ENCODE measurements at places on chromosomes 3 and 15. TPM values are rescaled to one million over a fixed set of nuclear protein-coding genes. Genes with fewer than 3 reads are reported as not detected.

DNA sequence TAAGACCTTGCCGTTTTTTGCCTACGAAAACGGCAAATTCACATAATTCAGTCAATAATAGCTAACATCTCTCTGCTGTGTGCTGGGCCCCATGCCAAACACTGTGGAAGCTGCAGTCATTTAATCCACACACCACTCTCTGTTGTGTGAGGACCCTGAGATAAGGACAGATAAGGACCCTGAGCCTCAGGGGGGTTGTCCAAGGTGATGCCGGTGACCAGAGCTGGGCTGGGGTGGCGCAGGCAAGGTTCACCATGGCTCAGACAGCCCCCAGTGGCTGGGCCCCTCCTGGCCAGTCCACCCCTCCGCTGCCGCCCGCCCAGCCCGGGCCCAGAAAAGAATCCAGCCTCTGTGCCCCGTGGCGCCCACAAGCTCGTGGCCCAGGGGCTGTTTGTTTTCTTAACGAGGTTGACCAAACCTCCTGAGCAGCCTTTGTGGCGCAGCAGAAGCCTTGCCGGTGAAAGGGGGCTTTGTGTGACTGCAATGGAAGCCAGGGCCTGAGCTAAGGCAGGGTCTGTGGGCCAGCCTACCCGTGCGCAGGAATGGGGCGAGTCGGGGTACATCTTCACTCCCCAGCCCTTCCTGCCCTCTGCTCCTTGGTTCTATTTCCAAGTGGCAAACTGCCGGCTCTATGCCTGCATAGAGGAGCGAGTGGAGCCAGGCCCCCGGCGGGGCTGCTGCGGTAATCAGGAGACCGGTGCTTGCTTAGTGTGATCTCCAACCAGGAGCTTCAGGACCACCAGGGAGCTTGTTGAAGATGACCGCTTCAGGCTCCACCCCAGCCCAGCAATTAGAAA, 4.4 kb upstream of the SNX22 start:
- no peak overlapping the region for H3K27ac ChIP-seq
- peaks cover 4% of the 10 kb centered on the region for H3K36me3 ChIP-seq
- peaks cover 21% of the 10 kb centered on the region for H3K4me1 ChIP-seq

DNA sequence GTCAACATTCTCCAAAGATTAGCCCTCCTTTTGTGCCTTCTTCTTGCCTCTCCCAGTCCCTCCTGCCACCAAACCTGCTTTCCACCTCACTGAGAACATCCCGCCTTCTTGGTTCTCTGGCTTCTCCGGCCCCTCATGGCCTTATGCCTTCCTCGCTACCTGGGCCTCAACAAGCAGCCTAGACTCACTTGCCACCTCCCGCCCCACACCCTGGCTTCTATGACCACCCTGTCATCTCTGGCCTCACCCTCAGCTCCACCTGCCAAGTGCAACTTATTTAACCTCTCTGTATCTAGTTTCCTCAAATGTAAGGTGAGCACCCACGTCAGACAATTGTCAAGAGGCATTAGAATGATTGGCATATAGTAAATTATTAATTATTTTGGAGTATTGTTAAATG, 68.8 kb upstream of the MEX3B start:
- no peak overlapping the region for H3K4me3 ChIP-seq
- H3K27me3 ChIP-seq = no peaks in the 10 kb centered on the region
- no peak for DNase-seq

DNA sequence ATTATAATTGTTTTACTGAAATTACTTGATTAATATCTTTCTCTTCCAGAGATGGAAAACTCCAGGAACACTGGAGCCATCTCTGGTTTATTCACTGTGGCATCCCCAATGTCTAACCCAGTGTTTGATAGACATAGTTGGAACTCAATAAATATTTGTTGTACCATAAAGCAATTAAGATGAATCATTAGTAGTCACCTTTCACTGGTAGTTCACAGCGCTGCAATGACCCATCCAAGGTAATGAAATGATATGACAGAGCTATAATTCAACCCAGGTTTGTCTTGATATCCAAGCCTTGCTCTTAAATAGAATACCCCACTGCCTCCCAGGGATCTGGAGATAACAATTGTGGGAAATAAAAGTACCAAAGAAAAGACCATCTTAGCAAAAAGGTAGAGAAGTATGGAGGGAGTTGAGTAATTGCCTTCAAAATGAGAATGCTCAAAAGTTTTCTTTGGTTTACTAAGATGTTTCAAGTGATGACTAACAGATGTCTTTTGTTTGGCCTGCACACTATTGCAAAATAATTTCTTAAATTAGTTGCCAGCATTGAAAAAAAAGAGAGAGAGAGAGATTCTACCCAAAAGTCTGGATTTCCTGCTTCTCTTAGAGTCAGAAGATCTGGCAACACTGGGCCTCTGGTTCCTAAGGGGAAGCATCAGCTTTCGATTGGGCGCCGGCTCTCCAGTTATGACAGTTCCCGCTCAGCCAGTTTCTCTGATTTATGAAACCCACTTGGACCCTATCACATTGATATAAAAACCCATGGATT, 348.5 kb downstream of the ERC2 start:
- no peak overlapping the region for H3K27ac ChIP-seq
- DNase-seq = peak; percentile 47
- H3K36me3 ChIP-seq = no peaks in the 10 kb centered on the region
- no peaks in the 10 kb centered on the region for H3K4me1 ChIP-seq
- H3K4me3 ChIP-seq = no peak overlapping the region

DNA sequence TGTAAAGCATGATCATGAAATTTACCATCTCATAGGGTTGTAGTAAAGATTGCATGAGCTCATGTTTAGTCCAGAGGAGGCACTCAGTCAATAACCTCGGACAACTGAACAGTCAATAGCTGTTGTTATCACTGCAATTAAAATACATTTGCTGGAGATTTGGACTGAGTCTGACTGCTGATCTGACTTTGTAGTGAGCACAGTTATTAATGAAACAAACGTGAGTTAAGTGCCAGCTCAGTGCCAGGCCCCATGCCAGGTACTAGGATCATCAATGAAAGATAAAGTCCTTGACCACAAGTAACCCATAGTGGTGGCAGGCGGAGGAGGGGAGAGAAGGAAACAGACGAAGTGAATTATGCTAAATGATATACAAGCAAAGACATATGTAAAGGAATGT, 43.7 kb upstream of the PRICKLE2 start:
- H3K27ac ChIP-seq = no peak overlapping the region
- peaks cover 41% of the 10 kb centered on the region for H3K4me1 ChIP-seq
- no peak overlapping the region for H3K4me3 ChIP-seq
- H3K27me3 ChIP-seq = no peaks in the 10 kb centered on the region
- no peak for DNase-seq

DNA sequence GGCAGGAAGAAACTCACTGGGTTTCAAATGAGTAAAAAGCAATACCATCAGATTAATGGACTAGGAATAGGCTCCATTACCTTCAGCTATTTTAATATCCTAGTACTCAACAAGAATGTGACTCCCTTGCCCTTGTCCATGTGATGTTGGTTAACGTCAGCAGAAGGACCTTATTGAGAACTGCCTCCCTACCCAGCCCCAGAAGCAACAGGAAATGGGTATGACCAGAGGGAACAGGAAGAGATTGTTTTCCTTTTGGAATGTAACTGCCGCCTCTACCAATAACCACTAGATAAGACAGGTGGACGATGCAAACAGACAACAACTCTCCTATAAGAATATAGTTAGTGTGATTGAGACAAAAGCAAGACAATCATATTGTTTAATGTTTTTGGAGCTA, 10.4 kb upstream of the MME start:
- H3K27me3 ChIP-seq = no peaks in the 10 kb centered on the region
- H3K27ac ChIP-seq = no peak overlapping the region
- no peak for DNase-seq
- H3K4me3 ChIP-seq = no peak overlapping the region

- H3K27me3 ChIP-seq = no peaks in the 10 kb centered on the region
- peaks cover 29% of the 10 kb centered on the region for H3K36me3 ChIP-seq
- no peak overlapping the region for H3K27ac ChIP-seq
These were observed 18.7 kb upstream of the RTP2 start for GRCh38 chr3:187721055-187721454.

DNA sequence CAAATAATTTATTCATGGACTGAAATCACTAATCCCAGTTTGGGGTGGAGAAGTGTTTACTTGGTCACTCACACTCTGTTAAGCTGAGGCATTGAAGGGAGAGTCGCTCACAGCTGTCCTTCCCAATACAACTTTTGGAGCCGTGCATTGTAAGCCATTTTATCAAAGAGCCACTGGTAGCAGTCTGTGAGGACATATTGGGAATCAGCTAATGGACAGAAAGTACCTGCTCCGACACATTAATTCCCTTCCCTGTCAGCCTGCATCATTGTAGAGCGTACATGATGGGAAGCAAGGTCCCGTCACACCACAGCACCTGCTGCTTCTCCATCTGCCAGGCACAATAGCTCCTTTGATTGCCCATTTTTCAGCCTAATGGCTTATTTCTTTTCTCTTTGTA, 643.2 kb downstream of the SQOR start:
- no peaks in the 10 kb centered on the region for H3K27me3 ChIP-seq
- H3K27ac ChIP-seq = no peak overlapping the region
- no peak overlapping the region for H3K4me3 ChIP-seq
- no peak for DNase-seq

DNA sequence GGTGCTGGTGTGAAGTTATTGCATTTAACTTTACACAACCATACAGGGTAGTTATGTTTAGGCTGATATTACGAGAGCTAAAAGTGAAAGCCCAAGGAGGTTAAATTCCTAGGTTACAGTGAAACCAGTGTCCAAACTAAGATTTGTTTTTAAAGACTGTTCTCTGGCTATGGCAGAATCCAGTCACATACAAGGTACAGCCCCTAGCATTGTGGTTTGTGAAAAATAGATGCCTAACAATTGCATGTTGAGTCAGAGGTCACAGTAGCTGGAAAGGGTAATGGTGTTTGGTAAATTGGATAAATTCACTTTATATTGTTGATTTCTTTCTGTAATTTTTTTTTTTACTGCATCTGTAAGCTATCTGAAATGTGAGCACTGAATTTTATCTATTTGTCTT, 614.6 kb upstream of the TBL1XR1 start:
- no peaks in the 10 kb centered on the region for H3K36me3 ChIP-seq
- DNase-seq = no peak
- no peak overlapping the region for H3K27ac ChIP-seq
- no peaks in the 10 kb centered on the region for H3K27me3 ChIP-seq
- peaks cover 28% of the 10 kb centered on the region for H3K4me1 ChIP-seq

DNA sequence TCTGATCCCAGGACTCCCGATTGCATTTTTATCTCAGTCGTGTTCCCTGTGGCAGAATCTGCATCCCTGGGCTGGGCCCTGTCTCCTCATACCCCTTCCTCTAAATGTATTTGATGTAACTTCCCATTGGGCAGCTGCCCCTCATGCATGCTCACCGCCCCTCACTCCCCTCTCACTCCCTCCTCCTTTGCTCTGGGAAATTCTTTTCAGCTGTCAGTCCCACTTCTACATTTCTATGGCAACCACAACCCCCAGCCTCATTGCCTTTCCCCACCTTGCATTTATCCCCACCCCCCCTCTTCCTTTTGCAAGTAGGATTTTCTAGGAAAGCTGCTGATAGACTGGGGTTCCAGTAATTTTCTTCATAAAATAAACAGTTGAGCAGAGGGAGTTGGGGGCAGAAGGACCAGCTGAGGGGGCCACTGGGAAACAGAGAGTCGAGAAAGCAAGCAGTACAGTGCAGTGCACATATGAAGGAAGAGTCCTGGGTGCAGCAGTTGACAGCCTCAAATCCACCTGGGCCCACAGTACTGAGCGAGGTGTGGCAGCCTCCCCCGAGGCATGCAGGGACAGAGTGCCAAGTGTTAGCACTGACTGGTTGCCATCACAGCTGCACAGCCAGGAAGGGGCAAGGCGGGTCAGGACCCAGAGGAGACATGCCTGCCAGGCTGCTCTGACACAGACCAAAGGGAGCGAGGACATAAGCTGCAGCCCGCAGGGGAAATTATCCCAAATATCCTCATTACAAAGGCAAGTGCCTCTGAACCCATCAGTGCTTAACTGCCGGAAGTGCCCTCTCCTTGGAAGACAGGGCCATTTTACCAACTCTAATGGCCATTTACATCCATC, 476.3 kb downstream of the EPHB1 start:
- H3K27me3 ChIP-seq = no peaks in the 10 kb centered on the region
- no peaks in the 10 kb centered on the region for H3K36me3 ChIP-seq
- H3K27ac ChIP-seq = no peak overlapping the region
- no peaks in the 10 kb centered on the region for H3K4me1 ChIP-seq
- H3K4me3 ChIP-seq = no peak overlapping the region
- DNase-seq = no peak

DNA sequence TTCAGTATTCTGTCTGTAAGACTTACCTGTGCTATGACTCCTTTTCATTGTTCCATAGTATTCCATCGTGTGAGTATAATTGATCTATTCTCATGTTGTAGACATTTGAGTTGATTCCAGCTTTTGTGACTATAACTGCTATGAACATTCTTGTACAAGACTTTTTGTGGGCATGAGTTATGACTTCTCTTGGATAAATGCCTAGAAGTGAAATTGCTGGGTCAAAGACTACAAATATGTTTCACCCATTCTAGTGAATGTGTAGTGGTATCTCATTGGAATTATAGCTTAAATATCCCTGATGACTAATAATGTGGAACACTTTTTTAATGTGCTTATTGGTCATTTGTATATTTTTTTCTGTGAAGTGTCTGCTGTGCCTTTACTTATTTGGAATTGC, 27.6 kb upstream of the NPHP3 start:
- H3K36me3 ChIP-seq = no peaks in the 10 kb centered on the region
- H3K4me1 ChIP-seq = no peaks in the 10 kb centered on the region
- H3K27me3 ChIP-seq = no peaks in the 10 kb centered on the region
- no peak overlapping the region for H3K27ac ChIP-seq

DNA sequence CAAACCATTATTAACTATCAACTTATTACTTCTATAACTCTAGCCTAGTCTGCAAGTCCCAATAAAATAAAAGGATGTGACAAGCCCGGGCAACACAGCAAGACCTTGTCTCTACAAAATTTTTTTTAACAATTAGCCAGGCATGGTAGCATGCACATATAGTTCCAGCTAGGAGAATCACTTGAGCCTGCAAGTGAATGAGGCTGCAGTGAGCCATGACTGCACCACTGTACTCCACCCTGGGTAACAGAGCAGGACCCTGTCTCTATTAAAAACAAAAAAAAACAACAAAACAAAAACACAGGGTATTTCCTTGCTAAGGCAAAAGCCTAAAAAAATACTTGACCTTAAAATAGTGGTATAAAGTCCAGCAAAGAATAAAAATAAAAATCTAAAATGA, 31.4 kb downstream of the ANKRD28 start:
- H3K36me3 ChIP-seq = no peaks in the 10 kb centered on the region
- H3K4me1 ChIP-seq = peaks cover 25% of the 10 kb centered on the region
- no peak for DNase-seq
- H3K27ac ChIP-seq = no peak overlapping the region

- no peak overlapping the region for H3K27ac ChIP-seq
- H3K27me3 ChIP-seq = peaks cover 63% of the 10 kb centered on the region
- no peak overlapping the region for H3K4me3 ChIP-seq
- DNase-seq = no peak
These were observed 72.8 kb upstream of the ANKRD34C start for GRCh38 chr15:79209690-79210089.

GRCh38 chr3:61665987-61666386, 104.6 kb downstream of the PTPRG start:
- H3K4me3 ChIP-seq = no peak overlapping the region
- DNase-seq = no peak
- no peak overlapping the region for H3K27ac ChIP-seq
- no peaks in the 10 kb centered on the region for H3K27me3 ChIP-seq

Gene CPNE4
- total RNA-seq = not detected

Gene DNASE1L3
- 12.9 TPM for total RNA-seq

Gene PIF1
- total RNA-seq = 1.1 TPM

Gene COPG1
- 102 TPM for total RNA-seq

Gene NEK11
- total RNA-seq = 12.6 TPM

Gene CHRM5
- 0.98 TPM for total RNA-seq

Gene HSPBAP1
- total RNA-seq = 11.4 TPM
